ENCODE measurements at places on chromosomes 1 and 21.
A peak's percentile ranks its signal among the peaks of the same experiment; 100 is the strongest.

DNA sequence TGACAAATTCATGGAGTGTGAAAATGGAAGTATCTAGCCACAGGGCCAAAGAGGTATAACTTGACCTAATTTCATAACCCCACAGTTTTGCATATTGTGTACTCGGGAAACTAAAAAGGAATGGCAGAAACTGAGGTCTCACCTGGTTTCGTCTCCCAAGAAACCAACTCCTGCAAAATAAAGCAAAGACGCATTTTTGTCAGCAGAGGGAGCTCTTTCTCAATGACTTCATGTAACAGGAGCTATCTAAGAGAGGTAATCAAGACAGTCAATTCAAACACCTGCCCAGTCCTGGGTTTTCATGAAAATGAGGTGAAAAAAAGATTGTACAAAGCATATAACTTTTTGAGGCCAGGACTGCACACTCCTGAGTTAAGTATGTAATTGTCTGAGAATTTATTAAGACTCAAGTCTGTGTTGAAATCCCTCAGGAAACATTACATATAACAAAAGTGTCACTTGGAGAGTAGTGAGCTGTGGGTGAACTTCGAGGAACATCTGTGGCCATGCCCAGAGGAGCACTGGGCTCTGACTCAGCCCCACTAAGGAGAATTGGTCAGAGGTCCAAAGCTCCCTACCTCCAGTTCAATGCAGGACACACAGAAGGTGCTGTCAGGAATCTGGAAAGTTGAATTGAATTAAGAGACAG, 17.6 kb downstream of the FCRL4 start:
- DNase-seq: peak; percentile 40

DNA sequence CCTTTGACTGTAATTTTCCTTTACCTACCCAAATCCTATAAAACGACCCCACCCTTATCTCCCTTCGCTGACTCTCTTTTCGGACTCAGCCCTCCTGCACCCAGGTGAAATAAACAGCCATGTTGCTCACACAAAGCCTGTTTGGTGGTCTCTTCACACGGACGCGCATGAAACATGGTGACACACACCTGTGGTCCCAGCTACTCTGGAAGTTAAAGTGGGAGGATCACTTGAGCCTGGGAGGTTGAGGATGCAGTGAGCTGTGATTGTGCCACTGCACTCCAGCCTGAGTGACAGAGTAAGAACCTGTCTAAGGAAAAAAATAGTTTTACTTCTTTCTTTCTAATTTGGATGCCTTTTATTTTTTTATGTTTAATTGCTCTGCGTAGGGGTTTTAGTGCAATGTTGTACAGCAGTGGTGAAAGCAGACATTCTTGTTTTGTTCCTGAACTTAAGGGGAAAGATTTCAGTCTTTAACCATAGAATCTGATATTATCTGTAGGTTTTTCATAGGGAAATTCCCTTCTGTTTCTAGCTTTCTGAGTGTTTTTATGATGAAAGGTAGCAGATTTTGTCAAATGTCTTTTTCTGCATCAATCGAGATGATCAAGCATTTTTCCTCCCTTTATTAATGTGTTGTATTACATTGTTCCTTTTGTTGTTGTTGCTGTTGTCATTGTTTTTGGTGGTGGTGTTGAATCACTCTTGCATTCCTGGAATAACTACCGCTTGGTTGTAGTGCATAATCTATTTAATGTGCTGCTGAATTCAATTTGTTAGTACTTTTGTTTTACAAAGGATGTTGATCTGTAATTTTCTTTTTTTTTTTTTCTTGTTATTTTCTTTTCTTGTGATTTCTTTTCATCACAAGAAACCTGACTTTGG, 497.4 kb downstream of the DISC1 start:
- DNase-seq: no peak

DNA sequence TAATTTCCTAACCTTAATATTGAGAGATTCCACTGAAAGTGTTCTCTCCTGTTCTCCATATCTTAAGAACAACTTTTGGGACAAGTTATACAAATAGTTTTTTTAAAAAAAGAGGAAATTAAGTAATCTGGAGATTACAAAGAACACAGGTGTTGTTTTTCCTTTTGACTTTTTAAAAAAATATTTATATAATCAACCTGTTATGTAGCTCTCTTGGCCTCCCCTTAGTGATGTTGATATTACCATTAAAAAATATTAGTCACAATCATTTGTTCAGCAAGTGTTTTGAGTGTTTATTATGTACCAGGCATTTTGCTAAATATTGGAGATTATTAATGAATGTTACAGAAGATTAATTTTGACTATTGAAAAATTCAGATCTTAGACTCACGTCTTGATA, 8.1 kb downstream of the MAN1A2 start:
- no peak for DNase-seq

DNA sequence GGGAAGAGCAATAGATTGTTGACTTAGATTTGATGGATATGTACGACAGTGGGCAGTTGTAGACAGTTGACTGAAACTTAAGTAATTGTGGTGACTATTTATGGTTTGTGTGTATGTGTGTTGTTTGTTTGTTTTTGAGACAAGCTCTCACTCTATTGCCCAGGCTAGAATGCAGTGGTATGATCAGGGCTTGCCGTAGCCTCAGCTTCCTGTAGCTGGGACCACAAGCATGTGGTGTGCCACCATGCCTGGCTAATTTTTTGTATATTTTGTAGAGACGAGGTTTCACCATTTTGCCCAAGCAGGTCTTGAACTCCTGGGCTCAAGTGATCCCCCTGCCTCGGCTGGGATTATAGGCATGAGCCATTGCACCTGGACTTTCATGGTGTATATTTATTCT, 9.8 kb downstream of the SDHC start:
- no peak for DNase-seq

GRCh38 chr1:28981210-28981609, 66.8 kb downstream of the EPB41 start:
- no peak for DNase-seq

DNA sequence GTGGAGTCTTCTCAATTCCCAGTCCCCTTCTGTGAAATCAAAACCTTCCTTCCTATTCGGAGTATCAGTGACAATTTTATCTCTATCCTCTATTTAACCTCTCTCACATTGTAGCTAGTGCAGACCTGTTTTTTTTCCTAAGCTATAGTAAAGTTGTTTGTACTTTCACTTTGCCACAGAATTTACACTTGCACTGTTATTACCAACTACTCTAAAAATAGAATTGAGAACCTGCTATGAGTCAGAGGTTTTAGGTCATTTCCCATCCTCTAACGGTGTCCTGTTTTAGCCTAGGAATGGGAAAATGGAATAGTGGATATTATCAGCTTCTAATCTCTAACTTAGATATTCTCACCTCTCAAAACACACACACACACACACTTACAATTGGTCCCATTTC, 862.7 kb downstream of the NCAM2 start:
- no peak for DNase-seq

DNA sequence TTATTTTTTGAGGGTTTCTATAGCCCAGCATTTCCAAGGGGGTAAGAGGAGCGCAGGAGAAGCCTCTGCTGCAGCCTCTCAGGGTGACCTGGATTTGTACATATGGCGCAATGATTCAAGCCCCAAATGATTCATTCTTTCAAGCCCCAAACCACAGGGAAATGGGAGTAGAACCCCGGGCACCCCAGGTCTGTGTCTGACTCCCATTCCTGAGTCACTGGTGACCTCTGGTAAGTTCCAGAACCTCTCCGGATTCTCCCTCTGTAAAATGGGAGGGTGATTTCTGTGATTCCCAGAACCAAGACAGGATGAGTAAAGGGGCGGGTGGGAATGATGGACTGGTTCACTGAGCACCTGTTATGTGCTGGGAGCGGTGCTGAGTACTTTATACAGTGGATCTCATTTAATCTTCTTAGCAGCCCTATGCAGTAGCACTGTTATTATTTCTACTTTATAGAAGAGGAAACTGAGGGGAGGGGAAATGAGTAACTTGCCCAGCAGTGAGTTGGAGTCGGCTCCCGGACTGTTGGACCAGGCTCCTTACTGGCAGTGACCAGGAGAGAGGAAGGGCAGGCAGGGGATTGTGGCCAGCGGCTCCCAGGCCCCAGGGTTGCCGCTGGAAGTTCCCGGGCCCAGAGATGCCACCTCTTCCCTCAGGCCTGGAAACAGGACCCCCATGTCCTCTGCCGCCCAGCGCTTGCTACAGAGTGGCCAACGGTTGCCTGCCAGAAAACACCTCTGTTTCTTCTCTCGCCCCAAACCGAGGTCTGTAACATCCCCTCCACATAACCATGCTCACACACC, 20.3 kb upstream of the SLC26A9 start:
- DNase-seq: no peak

GRCh38 chr1:203528976-203529835, 35.3 kb downstream of the OPTC start:
- no peak for DNase-seq

DNA sequence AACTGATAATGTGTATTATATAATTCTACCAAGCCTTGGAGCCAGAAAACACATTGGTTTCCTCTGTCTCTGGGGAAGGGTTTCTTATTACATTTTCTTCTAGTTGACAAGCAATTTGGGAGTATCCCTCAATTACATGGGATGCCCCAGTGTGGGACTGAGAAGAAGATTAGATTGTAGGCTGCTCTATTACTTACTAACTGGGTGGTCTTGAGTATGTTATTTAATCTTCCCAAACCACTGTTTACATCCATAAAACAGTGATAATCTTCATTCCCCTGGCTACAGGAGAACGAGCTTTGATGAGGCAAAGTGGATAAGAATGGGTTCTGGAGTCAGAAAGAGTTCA, 105.8 kb downstream of the TSEN15 start:
- no peak for DNase-seq

DNA sequence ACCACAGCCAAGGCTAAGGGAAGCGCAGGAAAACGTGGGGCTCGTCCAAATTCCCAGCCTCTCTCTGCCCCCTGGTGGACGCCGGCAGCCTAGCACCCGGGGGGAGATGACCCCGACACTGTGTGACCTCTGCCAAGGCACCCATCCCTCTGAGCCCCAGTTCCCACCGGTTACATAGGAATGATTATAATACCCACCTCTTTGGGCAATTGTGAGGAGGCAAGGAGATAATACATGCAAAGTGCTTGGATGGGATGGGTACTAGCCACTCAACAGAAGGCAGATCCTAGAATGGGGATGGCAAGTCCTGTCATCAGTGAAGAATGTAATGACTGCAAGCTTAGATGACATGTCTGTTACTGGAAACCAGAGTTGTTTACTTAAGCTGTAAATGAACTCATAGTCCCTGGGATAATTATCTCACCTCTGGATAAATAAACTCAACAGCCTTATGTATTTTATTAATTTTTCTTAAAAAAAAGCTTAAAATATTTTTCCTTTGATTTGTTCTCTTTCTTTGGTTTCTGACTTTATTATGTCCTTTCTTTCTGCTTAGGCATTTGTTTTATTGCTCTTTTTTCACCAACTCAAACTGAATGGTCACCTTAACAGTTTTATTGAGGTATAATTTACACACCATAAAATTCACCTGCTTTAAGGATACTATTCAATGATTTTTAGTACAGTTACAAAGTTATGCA, 11.3 kb upstream of the BMP8B start:
- peak; percentile 85 for DNase-seq

- no peak for DNase-seq
Measured at GRCh38 chr1:222829868-222830267, 15.0 kb downstream of the DISP1 start.

- no peak for DNase-seq
Measured at GRCh38 chr1:45187725-45188124, 18.7 kb downstream of the ZSWIM5 start.

DNA sequence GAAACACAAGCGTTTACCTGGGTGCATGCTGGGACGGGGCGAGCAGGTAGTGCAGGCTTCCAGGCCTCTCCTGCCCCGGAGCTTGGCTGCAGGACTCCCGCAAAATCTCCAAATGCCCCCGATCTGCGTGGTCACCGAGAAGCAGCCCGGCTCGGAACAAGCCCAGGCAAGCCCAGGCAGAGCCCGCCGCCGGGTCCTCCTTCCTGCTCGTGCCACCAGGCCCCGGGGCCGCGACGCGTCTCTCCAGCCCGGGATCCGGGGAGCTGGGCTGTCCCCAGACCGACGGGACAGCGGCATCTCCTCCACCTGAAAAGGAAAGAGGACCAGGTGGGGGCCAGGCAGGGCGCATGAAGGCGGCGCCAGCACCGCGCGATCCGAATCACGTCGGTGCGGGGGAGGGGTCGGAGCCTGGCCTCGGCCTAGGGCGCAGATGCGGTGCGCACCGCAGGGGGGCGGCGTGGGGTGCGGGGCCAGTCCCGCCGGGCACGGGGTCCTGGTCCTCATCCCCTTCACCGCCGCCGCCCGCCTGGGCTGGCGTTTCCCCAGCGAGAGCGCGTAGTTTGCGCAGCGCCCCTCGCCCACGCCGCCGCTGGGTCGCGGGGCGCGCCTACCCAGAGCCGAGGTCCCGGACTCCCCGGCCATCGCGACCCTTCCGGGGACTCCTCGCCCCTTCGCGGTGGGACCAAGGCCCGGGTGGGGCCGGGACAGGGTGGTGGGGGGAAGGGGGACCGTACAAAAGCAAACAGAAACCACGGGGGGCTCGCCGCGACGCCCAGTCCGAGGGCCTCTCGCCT, 52.4 kb upstream of the H6PD start:
- peak; percentile 69 for DNase-seq

DNA sequence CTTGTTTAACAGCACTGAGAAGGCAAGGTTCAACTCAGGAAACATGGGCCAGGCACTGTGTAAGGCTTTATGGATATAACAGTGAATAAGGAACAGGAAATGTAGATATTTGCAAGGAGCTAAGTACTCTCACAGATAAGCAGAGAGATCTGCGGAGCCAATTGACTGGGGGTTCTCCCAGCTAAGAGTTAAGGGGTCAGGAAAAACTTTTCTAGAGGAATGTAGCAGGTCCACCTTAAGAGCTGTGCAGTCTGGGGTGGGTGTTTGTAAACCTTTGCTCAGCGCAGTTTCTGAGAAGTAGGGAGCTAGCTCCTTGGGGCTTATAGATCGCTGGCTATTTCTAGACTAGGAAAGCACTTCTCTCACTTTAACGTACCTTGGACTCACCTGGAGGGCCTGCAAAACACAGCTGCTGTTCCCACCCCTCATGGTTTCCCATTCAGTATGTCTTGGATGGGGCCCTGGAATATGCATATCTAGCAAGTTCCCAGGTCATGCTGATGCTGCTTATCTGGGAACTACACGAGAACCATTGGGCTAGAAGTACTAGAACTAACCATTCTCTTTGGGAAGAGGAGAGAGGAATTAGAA, 51.7 kb downstream of the TLCD4 start:
- no peak for DNase-seq
